ENCODE measurements at places on chromosomes 6 and 20.

DNA sequence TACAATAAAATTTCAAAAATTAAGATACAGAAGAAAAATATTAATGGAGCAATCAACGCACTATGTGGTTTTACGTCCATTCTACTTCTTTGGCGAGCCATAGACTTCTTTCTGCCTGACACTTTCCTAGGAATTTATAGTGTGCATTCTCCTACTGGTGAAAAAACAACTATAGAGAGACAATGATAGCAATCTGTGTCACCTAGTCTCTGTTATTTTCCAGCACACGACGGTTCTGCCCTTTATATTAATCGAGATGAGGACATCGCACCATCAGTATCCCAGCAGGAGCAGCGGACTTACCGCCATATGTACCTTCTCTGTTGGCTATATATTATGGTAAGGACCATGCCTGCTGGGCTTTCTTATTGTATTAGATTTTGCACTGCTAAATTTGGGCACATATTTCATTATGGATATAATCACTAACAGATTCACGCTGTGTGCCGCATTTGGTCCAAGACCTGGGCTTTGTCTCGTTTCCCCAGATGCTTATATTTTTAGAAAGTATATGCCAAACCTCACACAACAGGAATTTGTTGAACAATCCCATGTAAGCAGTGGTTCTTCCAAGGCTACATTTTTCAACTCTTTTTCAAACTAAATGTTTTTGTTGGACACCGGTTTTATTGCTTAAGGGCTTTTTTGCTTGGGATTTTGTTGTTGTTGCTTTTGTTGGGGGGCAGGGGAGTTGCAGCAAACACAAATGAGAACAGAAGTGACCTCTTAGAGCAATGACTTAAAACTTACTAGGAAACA lies 166.4 kb downstream of the ADAT2 start:
- DNase-seq, result no peak

DNA sequence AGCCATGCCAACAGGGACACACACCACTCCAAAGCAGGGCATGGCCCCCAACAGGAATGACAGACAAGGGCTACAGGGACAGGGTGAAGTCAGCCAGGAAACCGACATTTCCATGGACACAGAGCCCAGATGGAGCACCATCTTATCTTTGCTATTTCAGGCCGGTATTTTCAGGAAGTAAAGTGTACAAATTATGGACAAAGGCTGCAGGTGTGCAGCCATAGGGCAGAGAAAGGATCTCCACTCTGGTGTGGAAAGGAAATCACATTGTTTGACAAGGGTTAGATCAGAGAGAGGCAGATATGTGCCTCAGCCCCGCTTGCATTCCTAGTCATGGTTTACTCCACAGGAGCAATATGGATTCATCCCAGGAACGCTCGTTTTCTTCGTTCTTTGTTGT lies 81.7 kb upstream of the SLC22A23 start:
- DNase-seq, result no peak

DNA sequence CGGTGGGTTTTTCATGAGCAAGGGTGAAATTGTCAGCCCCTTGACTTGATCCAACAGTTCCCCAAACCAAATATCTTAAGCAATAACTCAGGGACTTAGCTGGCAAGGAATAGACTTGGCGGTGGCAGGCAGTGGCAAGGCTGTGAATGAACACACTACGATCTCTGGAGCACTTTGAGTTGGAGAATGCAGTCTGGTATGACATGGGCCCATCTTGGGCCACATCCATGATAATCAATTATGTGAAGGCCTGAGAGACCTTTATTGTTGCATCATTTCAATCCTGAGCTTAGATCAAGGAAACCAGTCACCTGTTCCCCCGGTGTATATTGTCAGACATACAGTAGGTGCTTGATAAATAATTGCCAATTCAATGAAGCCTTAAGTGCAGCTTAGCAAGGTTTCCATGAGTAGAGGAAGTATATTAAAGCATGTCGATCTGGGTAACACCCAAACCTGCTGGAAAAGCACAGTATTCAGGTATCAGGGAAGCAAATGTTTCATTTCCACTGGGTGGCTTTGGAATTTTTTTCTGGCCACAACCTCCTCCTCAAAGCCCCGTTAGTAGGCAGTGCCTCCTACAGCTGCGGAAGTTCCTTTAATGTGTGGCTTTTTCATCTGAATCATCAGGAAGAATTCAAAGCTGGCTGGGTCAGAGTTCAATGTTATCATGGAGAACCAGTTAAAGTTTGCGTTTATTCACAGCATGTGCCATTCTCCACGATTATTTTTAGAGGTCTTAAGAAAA lies 10.2 kb downstream of the CASS4 start:
- no peak for DNase-seq

DNA sequence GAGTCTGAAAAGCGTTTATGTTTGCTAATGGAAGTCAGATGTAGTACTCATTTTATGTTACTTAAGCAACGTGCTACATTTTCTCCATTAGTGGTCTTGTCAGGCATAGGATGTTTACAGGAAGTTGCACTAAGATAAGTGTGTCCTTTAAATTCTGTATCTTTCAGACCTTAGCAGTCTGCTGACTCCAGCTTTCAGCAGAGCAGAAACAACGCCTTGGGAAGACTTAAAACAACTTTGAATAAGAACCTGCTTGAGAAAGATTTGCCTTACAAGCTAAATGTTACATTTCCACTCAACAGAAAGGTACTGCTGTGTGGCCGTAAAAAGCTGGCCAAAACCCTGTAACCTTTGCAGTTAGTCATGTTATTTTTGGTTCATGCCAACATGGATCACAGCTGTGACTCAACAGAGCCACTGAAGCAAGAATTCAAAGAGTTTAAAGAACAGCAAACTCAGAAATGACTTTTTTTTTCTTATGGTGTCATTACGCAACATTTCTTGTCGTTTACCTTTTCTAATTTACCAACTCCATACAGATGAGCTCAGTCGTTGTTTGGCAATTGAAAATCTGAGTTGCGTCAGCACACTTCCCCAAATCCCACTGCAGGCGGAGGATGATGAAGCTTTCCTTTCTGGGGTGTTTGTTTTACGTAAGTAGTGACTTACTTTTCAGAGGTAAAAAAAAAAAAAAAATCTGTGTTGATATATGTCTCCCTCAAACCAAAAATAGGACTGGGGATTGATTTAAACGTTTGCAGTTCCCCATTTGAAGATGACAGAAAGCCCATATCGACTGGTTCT lies 27.9 kb upstream of the BMP6 start:
- peak; percentile 61 for DNase-seq

DNA sequence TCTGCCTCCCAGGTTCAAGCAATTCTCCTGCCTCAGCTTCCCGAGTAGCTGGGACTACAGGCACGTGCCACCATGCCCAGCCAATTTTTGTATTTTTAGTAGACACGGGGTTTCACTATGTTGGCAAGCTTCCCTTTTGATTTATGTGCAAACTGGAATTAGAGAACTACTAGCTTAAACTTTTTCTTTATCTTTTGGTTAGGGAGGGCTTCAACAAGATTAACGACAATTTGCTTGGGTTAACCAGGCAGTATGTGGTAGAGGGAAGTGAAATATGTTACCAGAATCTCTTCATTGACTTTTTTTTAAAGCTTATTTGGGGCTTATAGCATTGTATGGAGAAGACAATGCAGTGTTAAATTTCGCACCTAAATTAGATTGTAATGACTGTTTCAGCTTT lies 9.0 kb downstream of the MYO6 start:
- no peak for DNase-seq

GRCh38 chr6:87558446-87558845 lies 31.3 kb downstream of the RARS2 start:
- no peak for DNase-seq

DNA sequence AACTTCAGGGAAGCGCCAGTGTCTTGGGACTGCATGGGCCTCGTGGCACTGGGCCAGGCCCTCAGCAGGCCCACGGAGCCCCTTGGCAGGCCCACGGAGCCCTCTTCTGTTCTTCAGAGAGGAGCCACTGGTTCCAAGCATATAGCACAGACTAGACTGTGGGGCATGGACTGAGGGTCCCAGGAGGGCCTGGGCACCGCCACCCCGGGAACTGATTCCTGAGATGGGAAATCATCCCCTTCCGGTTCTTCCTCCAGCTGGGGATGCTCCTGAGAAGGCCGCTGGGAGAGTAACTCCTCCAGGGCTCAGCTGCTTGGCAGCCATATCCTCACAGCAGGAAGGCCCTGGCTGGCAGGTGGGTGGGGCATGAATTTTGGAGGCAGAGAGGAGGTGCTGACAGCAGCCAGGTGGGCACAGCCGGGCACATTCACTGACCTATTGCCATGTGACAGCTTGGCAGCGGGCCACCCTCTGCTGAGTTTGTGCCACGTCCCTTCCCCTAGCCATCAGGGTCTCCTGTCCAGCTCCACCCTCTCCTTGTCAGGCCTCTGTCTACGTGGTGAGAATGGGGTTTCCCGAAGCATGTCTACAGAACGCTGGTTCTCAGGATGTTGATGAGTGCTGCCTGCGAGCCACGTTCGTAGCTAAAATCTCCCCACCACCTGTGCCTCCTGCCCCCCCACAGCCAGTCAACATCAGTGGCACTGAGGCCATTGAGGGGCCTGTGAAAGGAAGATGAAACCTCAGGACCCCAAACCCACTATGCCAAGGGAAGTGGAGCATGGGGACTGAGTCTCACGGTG lies 152.1 kb downstream of the TAF4 start:
- DNase-seq, result no peak

GRCh38 chr6:84773431-84774156 lies 9.2 kb upstream of the TBX18 start:
- no peak for DNase-seq
